ENCODE measurements at places on chromosomes 13 and 19.

DNA sequence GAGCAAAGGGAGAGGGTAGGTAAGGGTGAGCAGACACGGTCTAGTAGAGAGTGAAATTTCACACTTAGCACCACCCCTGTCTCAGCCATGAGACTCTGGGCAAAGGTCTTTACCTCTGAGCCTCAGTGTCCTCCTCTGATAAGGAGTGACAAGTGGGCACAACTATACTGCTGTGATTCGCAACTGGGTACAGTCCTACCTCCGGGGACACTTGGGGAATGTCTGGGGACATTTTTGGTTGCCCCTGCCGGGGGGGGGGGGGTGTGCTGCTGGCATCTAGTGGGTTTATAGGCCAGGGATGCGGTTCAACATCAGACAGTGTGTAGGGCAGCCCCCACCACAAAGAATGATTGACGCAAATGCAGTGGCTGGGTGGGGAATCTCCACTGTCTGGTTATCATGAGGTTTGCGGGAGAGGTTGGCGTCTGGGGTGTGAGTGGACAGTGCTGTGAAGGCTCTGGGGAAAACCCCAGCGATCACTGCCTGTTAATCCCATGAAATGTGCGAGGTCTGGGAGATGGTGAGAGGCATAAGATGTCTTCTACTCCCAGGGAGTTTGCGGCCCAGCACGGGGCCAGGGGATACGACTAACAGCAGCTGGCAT lies 4.3 kb downstream of the NACC1 start:
- DNase-seq, result no peak

GRCh38 chr19:18333680-18334079 lies 6.7 kb upstream of the PGPEP1 start:
- DNase-seq, result no peak

DNA sequence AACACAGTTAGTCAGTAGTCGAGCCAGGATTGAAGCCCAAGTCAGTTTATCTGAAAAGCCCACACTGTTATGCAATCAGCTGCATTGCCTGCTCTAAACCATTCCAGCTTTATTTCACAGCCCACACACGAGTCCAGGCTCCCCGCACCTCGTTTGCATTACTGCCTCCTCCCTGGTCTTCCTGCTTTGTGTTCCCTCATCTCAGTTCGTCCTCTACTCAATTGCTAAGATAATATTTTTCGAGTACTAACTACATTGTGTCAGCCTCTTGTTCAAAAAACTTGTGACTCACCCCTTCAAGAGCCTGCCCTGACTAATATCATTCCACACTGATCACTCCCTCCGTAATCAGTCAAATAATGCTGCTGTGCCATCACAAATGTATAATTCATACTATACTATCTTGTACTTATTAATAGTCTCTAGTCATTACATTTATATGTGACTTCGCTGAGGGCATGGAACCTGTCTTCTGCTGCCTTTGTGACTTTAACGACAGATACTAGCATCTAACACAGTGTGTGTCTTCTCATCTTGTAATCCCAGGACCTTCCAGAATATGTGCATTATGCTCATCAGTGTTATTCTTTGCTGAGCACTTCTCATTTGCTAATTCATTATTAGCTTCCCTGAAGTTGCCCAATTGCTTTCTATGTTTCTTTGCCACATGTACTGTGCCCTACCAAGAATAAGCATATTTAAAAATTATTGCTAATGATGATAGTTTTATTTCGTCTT lies 26.2 kb upstream of the WDFY2 start:
- DNase-seq, result no peak

DNA sequence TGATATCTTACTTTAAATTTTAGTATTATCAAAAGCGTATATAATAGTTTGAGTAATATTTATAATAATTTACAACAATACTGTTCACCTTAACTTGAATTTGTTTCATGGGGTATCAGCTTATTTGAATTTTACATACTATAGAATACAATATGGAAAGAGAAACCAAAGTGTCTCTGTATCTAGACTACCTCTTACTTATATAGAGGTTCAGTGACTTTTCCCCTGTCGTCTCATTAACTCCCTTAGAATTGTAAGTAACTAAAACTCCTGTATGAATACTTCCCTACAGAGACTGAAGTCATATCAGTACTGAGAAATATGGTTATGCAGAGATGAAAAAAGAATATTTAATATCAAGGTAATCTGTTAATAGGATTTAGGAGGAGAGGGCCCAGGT lies 26.8 kb downstream of the COG6 start:
- DNase-seq, result no peak

GRCh38 chr19:40576151-40576584 lies 505 bp upstream of the SHKBP1 start:
- peak; percentile 57 for DNase-seq

DNA sequence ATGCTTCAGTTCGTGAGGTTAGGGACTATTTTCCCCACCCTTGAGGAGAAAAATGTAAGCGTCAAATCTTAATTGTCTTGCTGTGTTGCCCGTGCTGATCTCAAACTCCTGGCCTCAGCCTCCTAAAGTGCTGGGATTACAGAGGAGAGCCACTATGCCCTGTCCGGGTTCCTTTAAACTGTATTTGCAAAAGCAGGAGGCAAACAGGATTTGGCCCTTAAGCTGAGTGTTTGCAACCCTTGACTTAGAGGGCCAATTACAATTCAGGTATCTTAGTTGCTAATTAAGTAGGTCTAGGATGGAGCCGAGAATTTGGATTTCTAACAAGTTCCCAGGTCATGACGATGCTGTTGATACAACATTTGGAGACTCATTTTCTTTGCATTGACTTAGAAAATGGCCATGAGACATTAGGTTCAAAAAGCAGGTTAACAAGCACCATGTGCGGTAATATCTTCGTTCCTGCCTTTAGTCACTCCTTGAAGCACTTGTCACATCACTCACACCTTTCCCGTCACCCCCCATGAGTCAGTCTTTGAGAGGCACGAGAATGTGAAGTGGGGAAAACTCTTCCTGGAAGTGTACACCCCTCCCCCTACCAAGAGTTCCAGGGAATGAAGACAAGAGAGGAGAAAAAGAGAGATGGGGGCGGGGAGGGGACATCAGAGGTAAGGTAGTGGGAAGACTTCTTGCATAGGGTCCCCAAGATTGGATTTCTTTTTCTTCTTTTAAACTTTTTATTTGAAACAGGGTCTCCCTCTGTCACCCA lies 2.6 kb downstream of the NAPSA start:
- DNase-seq, result no peak

DNA sequence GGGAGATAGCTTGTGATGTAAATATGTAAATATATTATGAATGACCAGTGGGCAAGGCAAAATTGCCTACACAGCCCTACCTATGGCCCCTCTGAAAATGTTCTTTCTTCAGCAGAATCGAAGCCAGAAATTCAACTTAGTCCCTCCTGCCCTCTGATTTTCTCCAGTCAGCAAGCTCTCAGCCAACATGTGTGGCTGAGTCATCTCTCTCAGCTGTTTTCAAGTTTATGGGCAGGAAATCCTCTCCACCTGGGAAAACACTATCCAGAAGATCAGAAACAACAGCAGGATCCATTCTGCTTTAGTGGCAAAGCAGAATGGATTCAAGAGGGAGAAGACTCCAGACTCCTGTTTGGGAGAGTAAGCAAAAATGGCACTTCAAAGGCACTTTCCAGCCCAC lies 8.9 kb upstream of the ZNF527 start:
- no peak for DNase-seq

- no peak for DNase-seq
Observed at GRCh38 chr13:96860882-96861281, 133.4 kb downstream of the OXGR1 start.

DNA sequence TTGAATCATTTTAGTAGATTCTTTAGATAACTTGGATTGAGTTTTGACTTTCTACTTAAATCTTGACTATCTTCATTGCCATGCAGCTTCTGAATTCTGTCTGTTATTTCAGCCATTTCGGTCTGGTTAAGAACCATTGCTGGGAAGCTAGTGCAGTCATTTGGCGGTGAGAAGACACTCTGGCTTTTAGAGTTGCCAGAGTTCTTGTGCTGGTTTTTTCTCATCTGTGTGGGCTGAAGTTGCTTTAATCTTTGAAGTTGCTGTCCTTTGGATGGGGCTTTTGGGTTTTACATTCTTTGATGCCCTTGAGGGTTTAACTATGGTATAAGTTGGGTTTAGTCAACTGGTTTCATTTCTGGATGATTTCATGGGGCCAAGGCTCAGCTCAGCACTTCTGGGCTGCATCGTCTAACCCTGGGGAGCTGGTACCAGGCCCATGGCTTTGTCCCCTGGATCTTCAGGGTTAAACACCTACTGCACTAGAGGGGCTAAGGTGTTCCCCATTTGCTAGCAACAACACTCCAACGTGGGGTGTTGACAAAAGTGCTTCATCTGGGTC lies 10.0 kb upstream of the IGFL2 start:
- DNase-seq, result no peak

DNA sequence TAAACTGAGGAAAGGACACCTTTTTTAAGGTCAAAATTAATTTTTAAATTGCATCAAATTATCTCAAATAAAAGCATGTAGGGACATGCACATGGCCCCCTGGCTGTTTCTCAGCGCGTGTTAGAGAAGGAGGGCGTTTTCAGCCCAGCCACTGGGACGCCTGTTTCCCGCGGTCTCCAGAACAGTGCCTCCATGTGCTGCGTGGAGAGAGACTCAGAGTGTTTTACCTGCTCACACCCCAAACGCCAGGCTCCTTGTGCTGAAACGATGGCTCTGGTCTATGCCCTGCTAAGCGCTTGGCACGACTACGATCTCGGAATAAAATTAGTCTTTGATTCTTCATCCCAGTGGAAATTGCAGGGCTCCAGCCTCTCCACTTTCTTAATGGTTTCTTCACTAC lies 20.0 kb upstream of the SPACA7 start:
- no peak for DNase-seq

DNA sequence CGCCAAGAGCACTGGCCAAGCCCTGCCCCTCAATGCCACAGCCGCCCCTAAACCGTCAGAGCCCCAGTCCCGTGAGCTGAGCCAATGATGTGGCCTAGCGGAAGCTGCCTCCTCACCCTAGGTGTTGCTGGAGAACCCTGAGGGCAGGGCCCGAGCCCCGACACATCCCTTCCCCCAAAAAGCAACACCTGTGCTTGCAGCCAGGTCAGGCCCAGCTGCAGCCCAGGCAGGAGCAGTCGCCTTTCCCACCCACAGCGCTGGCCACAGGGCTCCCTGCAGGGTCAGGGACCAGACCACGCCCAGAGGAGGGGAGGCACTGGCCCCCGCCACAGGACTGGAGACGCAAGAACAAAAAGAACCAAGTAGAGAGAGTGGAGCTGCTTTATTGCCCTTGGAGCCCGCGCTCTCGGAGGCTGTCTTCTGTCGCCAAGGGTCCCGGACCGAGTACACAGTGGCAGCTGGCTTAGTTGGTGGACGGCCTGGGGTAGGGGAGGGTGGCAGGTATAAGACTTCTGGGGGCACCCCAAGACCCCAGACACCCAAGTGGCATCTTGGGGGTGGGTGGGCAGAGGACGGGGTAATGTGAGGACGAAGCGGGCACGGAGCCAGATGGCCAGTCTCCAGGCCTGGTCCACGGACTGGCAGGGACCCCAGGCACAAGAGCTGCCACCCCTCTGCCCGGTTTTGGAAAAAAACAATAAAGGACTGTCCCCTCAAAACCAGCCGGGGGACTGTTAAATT lies 3.3 kb downstream of the P2RY11 start:
- no peak for DNase-seq

- DNase-seq, result no peak
Observed at GRCh38 chr13:35954207-35954560, 177.0 kb downstream of the DCLK1 start.

DNA sequence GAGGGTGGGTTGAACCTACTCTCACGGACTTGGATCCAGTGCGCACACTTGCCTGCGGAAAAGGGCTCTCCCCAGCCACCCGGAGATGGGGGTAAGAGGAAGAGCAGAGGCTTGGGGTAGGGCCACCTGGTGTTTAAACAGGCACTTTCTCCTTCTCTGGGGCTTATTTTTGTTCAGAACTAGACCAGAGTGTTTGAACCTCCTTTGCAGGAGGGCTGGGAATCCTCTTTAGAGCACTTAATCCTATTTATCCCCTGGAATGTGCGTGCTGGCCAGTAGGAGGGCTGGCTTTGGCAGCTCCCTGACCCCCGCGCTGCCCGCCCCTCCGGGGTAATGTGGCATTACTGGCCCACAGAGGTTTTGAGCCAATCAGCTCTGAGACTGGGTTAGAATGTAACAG lies 2.0 kb downstream of the RGS9BP start:
- no peak for DNase-seq

DNA sequence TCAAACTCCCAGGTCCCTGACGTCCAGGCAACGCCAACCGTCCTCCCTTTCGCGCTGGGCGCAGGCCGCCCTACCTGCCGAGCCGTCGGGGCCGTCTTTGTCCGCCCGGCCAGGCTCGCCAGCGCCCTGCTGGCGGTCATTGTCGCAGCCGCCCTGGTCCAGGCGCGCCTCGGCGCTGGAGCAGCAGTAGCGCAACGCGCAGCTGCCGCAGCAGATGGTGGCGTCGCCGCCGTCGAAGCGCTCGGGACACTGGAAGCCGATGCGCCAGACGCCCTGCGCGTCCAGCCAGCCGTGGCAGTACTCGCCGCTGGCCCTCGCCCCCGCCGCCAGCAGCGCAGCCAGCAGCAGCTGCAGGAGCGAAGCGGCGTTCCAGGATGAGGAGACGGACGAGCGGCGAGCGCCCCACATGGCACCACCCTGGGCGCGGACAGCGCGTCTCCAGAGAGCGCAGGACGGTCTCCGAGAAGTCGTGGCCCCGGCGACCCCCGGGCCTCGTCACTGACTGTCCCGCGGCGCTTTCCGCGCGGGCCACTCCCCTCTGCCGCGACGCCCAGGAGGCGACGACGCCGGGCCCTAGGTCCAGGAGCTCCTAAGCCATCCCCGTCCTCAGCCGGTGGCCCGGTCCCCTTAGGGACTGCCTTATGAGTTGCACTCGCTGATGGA lies 1.1 kb downstream of the SHISA2 start:
- DNase-seq, result peak; percentile 33

DNA sequence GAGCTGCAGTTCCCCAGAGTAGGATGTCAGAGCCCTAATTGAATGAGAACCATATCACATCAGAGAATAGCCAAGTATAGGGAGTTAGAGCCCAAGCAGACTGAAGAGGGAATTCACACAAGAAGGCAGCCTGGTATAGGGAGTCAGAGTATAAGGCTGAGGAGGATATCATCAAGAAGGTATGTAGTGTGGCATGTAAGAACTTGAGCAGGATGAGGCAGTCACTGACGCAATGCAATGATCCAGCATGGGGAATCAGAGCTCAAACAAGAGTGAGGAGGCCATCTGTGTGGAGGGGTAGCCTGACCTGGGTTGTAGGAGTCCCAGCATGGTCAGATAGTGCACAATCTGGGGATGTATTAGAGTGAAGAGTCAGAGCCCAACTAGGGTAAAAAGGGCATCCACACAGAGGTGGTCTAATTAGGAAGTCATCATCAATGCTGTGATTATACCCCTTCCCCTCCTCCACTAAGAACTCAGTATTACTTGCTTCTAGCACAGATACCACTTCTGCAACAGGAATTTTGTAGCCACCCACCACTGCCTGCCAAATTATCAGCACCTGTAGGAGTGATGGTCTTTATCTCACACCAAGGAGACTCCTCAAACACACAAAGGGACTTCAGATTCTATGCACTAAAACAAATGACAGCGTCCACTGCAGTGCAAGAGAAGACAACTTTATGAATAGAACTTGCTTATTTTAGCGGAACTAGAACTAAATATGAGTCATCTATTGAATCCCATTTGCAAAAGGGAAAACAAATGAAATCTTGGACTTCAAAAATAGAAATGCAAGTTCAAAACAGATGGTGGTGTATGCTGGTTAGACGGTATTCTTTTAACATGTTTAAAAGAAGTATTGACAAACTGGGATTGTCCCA lies 107.2 kb downstream of the FNDC3A start:
- DNase-seq, result no peak

GRCh38 chr19:6023936-6024335 lies 46.0 kb upstream of the RANBP3 start:
- no peak for DNase-seq

- DNase-seq, result no peak
Observed at GRCh38 chr13:27079421-27079958, 92.1 kb downstream of the USP12 start.
